ENCODE measurements at places on chromosomes 4 and X.

DNA sequence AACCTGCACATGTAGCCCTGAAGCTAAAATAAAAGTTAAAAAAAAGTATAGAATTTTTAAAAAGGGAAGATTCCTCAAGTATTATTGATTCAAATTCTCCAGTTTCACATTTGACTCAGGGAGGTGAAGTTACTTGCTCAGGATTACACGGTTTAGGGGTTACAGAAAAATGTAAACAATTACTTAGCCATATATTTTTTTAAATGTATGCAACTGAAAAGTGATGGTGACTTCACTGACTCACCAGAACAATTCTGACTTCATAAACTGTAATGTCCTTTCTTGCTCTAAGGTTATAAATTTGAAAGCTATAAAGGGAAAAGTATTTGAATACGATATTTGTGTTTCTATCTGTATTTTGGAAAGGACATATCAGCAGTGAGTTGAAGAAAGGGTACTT is 371.2 kb downstream of the SPRY1 start:
- DNase-seq: no peak

- no peak for DNase-seq
Measured at GRCh38 chr4:140858897-140859296, 102.7 kb upstream of the TBC1D9 start.

- DNase-seq: no peak
Measured at GRCh38 chr4:150072906-150073714, 5.1 kb upstream of the DCLK2 start.

DNA sequence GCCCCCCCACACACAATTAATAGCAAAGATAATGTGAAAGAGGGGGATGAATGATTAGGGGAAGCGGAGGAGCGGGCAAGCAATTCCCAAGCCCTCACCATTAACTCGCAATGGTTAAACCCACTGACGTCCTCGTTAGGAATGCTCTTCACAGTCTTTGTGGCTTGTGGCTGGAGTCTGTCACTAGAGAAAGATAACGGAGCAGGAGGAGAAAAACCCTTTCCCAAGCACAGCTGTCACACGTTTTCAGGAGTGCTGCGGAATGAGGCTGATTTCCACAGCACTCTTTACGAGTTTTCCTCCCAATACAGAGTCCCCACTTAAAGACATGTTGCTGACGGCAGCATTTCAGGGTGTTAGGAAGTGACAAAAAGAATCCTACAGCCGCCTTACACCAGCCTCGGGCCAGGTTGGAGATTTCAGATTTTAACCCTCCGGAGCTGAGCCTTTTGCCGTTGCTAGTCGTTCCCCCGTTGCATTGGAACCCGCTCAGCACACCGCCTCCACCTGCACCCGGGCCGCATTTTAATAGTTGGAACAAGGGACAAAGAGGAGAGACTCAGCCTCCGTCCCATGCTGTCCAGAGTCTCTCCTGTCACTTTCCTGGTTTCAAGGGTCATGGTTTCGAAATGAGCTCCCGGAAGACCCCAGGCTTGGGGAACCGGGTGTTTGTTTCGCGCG is 92.2 kb downstream of the GEMIN8 start:
- DNase-seq: no peak

GRCh38 chrX:71178908-71179307 is 34.3 kb downstream of the NLGN3 start:
- DNase-seq: peak; percentile 15

GRCh38 chr4:173138624-173139023 is 30.0 kb upstream of the GALNT7 start:
- DNase-seq: no peak

GRCh38 chr4:92232566-92232965 is 71.2 kb upstream of the GRID2 start:
- DNase-seq: peak; percentile 7

DNA sequence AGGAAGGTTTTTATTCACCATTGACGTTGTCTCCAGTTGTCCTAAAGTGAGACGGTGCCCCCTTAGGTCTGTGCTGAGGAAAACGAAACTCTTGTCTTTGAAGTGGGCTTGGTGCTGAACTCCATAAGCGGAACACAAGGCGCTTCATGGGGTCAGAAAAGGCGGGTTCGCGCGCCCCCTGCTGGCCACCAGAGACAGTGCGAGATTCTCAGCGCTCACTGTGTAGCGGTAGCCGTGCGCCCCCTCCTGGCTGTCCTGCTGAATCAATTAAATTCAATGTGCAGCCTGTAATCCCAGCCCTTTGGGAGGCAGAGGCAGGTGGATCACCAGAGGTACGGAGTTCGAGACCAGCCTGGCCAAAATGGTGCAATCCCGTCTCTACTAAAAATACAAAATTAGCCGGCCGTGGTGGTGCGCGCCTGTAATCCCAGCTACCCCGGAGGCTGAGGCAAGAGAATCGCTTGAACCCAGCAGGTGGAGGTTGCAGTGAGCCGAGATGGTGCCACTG is 64.1 kb downstream of the RLIM start:
- peak; percentile 51 for DNase-seq

- DNase-seq: peak; percentile 18
Measured at GRCh38 chr4:185597532-185598188, 62.4 kb upstream of the PDLIM3 start.

DNA sequence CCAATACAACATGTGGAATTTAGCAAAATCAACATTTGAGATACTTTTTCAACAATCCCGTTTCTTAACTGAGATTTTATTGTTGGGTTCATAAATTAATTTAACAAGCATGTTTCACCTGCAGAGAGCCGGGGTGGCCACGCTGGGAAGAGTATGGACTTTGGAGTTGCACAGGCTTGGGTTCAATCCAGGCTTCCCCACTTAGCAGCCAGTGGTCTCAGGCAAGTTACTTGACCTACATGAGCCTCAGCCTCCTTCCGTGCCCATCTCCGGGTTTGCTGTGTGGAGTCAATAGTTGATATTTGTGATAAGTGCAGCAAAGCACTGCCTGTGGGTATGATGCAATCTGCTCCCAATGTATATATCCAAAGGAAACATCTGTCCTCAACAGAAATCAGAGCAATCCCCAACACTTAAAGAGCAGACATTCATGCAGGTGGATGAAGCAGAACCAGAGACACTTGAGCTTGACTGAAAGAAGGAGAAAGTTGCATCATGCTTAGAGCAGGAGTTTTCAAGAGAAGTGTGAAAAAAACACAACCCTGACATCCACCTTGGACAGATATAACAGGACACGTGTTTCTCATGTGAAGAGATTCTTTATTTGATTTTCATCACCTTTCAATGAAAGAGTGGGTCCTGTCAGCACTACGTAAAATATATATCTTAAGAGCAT is 5.1 kb downstream of the CYTL1 start:
- DNase-seq: no peak

DNA sequence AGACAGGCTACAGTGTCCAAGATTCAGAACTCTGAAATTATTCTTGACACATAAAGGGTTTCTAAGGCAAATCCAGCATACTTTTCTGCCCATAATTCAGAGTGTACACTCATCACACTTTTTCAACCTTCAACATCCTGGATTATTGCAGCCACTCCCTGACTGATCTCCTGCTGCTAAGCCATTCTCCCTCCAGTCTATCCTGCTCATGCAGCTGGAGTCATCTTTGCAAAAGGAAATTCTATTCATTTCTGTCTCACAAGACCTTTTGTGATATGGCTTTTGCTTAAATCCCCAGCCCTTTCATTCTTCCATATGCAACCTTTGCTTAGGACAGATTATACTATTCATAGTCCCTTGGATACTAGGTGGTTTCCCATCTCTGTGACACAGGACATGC is 236.1 kb upstream of the LDB2 start:
- no peak for DNase-seq

DNA sequence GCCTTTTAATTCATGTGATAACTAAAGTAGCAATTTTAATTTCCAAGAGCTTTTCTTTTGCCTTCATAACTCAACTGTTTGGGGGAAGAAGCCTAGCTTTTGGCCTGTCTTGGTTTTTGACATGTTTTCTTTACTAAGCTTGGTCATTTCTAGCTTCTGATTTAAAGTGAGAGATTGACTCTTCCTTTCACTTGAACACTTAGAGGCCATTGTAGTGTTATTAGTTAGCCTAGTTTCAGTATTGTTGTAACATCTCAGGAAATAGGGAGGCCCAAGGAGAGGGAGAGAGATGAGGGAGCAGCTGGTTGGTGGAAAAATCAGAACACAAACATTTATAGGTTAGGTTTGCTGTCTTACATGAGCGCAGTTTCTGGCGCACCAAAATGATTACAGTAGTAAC is 44.8 kb downstream of the DCLK2 start:
- no peak for DNase-seq

GRCh38 chr4:184802697-184803015 is 23.1 kb downstream of the ACSL1 start:
- no peak for DNase-seq

- no peak for DNase-seq
Measured at GRCh38 chr4:533318-534100, 34.5 kb downstream of the PIGG start.

GRCh38 chr4:168835880-168836454 is 174.1 kb downstream of the CBR4 start:
- DNase-seq: no peak

GRCh38 chrX:120294651-120295050 is 16.6 kb downstream of the TMEM255A start:
- no peak for DNase-seq

Measured in RCC 7860 (cell line).